Hematopoietic multipotent progenitor cell treated with erythropoietin and hydrocortisone succinate and interleukin-3 and kit ligand, for 8 days (in vitro differentiated cells): ENCODE measurements at places on chromosomes 3 and 15.

- DNase-seq = no peak
Measured at GRCh38 chr3:28206479-28206878, 34.9 kb upstream of the CMC1 start.

- DNase-seq = no peak
Measured at GRCh38 chr3:152558386-152558785, 276.5 kb upstream of the P2RY1 start.

- no peak for DNase-seq
Measured at GRCh38 chr15:47360305-47360704, 357.0 kb upstream of the SEMA6D start.

DNA sequence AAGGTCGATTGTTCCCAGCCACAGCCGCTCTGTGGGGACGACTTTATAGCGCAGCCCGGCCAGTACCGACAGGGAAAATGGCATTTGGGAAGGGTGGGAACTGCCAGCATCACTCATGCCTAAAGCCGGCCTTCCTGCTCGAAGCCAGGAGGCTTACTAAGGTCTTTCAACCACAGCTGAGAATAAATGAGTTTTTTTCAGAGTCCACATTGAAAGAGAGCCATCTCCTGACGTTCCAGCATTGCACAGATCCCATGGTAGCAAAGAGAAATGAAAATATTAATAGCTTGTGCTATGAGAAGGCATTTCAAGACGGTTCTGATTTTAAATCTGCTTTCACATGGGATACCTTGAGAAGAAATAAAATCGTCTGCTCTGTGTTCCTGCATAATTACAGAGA is 230.2 kb upstream of the IGF1R start:
- no peak for DNase-seq

- no peak for DNase-seq
Measured at GRCh38 chr15:99279827-99280226, 28.5 kb downstream of the LRRC28 start.

DNA sequence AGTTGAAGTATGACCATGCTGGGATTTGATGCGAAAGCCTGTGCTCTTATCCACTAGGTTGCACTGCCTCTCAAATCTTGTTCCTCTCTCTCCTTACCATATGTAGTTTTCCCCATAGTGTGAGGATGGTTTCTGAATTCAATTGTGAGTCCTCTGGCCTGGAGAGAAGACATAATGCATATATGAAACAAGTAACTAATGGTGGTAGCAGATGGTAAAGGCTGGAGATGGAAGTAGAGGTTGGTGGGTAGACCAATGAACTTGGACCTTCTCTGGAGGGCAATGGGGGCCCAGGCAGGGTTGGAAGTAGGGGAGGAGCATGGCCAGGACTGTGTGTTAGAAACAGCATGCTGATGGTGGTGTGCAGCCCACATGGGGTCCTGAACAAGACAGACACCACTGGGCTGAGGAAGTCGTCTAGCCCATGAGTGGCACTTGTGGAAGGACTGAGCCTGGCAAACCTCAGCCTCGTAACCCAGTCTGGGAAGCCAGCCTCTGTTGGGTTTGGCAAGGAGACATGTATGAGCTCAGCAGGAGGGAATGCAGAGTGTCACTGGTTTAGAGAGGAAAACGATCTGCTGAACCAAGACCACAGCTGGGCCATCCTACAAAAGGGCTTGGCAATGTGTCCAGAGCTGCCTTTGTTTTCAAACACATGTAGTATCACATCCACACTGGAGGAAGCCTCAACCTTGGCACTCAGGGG is 18.5 kb upstream of the LMCD1 start:
- no peak for DNase-seq

GRCh38 chr3:194134231-194134756 is 1.7 kb upstream of the HES1 start:
- peak; percentile 50 for DNase-seq

- no peak for DNase-seq
Measured at GRCh38 chr3:122619040-122619439, 41.6 kb downstream of the PARP15 start.

DNA sequence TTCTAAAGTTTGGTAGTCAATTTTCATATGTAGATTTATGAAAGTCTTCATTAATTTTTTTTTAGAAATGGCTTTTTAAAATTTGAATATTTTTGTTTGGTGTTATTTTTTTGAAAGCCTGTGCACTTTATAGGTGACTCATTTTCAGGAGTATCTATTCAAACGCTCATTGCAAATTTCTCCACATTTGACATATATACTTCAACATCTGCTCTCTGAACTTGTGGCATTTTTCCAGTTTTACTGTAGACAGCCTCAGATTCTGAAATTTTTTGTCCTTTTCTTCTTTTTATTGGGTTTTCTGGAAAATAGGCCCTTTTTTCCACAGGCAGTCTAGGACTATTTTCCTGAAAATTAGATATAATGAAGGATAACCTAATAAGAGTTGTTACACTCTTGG is 396.6 kb downstream of the RBMS3 start:
- no peak for DNase-seq

DNA sequence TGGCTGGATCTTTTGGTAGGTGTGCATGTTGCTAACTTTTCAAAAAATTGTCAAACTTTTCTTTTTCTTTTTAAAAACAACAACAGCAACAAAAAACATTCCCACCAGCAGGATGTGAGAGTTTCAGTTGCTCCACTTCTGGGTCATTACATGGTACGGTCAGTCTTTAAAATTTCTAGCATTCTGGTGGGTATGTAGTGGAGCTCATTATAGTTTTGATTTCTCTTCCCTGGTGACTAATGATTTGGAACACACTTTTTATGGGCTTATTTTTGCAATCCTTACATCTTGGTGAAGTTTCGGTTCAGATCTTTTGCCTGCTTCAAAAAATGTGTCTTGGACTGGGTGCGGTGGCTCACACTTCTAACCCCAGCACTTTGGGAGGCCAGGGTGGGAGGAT is 19.3 kb downstream of the ATP1B3 start:
- no peak for DNase-seq

GRCh38 chr15:78314181-78314581 is 14.8 kb upstream of the SKIC8 start:
- DNase-seq = no peak

- DNase-seq = peak; percentile 26
Measured at GRCh38 chr3:9750556-9751411, 1.0 kb downstream of the OGG1 start.

DNA sequence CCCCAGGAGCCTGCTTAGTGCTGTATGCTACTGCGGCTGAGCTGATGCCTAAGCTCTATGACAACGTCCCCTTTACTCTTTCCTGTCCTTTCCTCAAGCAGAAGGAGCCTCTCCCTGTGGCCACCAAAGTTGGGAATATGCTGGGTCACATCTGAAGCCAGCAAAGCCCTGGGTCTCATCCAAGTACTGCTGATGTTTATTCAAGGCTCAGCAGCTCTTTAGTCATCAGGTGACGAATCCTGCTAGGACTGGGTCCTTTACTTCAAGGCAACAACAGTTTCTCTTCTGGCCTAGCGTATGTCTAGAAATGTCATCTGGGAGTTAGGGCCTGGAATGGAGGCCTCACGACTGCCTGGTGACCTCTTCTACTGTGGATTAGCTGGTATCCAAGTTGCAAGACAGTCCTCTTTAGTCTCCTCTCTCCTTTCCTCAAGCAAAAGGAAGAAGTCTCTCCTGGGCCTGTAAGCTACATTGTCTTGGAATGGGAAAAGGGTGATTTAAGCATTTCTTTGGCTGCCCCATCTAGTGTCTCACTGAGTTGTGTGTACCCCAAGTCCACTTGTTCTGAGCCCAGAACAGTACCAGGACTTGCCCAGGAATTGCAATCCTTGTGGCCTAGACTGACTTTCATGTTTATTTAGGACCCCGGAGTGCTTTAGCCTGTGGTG is 63.9 kb downstream of the TNFAIP8L3 start:
- no peak for DNase-seq

DNA sequence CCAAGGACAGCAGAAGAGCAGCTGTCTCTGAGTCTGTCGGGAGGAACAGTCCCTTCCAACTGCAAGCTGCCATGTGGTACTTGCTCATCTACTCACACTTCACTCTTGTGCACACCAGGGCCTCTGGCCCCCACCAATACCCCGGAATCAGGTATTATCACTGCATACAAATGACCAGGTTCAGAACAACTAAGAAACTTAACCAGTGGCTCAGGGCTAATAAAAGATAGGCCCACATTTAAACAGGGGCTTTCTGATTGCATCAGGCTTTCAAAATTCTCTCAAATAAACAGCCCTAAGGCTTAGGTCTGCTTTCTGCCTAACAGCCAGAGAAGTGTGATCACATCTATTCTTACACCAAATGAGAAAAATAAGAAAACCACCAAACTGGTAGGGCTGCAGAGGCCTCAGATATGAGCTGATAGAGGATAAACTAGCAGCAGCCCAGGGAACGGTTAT is 20.7 kb downstream of the CCDC12 start:
- no peak for DNase-seq

DNA sequence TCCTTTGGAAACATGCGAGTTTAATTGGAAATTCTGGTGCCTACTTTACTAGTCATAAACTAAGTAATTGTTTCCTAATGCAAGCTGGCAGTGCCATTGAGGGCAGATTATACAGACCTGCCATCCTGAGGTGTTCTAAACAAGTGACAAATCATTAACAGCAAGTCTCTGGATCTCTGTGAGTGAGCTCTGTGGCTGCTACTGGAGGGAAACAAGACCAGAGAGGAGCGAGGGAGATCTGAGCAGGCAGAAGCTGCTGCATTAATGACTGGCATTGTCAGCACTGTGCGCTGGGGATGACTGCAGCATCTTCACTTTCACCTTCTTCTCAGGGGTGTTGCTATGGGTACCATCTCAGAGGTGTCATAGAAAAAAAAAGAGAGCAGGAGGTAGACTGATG is 308.4 kb upstream of the DPH6 start:
- DNase-seq = no peak

DNA sequence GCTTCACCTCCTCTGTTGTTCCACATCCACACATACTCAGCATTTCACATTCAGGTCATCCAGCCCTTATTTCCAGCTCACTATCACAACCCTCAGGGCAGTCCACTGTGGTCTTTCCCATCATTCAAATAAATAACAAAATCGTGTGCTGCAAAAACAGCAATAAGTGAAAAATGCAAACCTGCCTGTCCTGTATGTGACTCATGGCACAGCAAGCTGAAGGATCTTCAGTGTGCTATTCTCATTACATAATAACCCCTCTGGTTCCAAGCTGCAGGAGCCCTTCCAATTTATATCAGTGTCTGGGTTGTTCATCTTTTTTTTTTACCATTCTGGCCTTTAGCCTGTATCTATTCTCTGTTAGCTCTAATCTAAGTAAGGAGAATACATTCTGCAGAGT is 185.3 kb upstream of the UBE2E2 start:
- DNase-seq = no peak

DNA sequence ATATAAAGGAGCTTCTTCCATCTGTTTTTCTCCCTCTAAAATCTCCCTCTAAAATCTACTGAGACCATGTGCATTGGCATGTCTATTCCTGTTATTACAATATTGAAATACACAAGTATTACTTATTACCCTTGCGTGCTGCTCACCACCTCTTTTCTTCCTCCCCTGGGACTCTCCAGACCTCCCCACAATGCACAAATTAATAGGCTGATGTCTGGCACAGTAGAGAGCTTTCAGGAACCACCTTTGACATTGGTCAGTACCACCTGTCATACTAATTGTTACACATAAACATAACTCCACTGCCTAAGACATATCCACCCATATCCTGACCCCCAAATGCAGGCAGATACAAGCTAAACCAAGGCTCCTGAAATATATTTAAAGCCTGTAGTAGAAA is 722.6 kb downstream of the FHIT start:
- DNase-seq = no peak

GRCh38 chr15:22916606-22917350 is 63.4 kb downstream of the CYFIP1 start:
- DNase-seq = no peak

DNA sequence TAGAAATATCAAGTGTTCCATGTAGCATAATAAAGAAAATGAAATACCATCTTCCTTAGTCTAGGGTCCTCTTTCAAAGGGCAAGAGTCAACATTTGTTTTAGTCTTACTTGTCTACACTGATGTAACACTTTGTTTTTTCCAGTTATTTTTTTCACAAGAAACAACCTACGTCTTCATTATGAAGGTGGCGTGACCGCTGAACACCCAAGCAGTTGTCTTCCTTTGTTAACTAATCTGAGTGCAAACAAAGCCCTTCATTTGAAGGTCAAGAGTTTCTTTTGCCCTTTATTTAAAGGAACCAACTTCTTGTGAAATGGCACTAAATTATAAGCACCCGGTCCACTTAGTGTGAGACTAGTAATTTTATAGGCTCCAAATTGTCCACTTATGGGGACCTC is 73.2 kb downstream of the CD47 start:
- DNase-seq = no peak

GRCh38 chr15:25705433-25706115 is 157.6 kb downstream of the ATP10A start:
- no peak for DNase-seq

DNA sequence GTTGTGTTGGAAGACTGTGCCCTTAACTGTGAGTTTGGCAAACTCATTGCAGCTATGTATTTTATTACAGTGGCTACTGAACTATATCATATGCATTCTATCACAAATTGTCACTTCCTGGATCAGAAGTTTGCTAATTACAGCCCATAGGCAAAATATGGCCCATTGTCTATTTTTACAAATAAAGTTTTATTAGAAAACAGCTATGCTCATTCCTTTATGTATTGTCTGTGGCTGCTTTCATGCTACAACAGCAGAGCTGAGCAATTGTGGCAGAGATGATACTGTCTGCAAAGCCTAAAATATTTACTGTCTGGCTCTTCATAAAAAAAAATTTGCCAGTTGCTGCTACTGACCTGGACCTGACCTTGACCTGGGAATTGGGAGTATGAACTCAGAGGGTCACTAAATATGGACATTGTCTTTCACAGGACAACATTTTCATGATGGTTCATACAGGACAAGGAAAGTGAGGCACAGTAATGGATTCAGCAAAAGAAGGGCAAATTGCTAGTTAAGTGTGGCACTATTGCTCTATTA is 316.9 kb downstream of the ZNF621 start:
- DNase-seq = no peak
